ENCODE measurements at places on chromosomes 7 and 10.

- no peak for DNase-seq
These were observed 75.3 kb downstream of the POLL start for GRCh38 chr10:101512738-101513137.

GRCh38 chr7:38224392-38224791 is 46.3 kb downstream of the STARD3NL start:
- no peak for DNase-seq

- no peak for DNase-seq
These were observed 151.9 kb downstream of the NEURL1 start for GRCh38 chr10:103645141-103646054.

- no peak for DNase-seq
These were observed 116.9 kb upstream of the KLF14 start for GRCh38 chr7:130850956-130851355.

DNA sequence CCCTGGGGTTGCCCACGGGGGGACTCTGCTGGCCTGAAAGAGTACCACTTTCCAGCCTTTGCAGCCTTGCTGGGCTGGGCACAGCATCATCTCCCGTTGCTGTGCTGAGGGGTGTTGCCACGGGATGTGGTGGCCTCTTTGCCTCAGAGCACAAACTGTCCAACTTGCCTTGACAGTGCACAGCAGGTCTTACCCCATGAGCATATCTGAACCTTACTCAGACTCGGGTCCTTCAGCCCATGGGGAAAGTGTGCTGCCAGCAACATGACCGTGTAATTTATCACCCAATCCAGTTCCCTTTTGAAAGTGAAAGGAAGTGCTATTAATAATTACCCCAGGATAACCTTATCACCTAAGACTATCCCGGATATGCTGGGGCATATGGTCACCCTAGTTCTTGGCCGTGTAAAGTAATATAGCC is 46.8 kb downstream of the TBXAS1 start:
- no peak for DNase-seq

GRCh38 chr10:130002606-130003005 is 38.5 kb upstream of the EBF3 start:
- no peak for DNase-seq

GRCh38 chr7:157609932-157610640 is 273.3 kb downstream of the DNAJB6 start:
- no peak for DNase-seq

GRCh38 chr10:12535656-12536055 is 186.3 kb downstream of the CAMK1D start:
- DNase-seq: no peak

- no peak for DNase-seq
These were observed 1.5 kb downstream of the KLHL7 start for GRCh38 chr7:23106823-23107663.

DNA sequence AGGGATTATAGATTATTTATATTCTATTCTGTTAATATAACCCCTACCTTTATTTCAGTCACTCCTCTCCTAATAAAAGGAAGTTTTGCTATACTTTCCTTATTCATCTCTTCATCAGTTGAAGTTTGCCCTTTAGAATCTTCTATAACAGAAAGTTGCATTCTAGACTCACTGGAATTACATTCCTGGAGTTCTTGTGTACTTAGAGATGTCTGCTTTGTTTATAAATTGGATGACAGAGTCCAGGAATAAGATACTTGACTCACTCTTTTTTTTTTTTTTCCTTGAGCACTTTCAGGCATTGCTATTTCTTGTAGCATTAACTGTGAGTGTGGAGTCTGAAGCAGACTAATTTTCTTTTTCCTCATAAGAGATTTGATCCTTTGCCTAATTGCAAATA is 640.8 kb downstream of the XPNPEP1 start:
- DNase-seq: no peak

DNA sequence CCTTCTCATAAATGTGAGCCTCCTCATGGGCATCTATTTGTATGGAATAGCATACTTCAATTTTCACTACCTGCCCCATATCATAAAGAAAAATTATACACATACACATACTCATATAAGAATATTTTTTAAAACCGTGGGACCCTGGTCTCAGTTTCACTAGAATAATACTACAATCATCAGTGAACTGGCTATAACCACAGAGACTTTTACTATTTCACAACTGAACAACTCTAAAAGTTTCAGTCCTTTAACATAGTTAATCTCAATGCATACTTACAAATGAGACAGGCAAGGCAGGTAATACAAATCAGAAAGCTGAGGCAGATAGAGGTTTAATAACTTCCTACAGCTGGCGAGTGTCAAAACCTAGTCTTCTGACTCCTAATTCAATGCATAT is 83.1 kb downstream of the LRRN3 start:
- no peak for DNase-seq

GRCh38 chr10:47183704-47184041 is 116.3 kb upstream of the GDF10 start:
- DNase-seq: no peak

DNA sequence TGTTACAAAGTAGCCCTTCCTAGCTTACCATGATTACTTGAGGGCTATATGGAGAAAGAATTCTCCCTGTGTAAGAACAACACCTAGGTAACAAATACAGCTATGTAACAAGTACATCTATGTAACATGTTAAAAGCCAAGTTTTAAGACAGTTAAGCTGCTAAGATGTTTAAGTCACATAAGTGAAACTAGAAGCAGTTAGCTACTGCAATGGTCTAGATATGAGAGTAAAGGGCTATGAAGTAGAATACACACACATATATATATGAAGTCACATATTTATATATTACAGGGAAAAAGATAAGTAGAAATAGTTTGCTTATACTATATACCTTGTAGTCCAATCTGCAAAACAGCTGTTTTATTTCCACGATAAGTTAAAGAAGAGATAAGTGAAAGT is 14.4 kb downstream of the POT1 start:
- no peak for DNase-seq

DNA sequence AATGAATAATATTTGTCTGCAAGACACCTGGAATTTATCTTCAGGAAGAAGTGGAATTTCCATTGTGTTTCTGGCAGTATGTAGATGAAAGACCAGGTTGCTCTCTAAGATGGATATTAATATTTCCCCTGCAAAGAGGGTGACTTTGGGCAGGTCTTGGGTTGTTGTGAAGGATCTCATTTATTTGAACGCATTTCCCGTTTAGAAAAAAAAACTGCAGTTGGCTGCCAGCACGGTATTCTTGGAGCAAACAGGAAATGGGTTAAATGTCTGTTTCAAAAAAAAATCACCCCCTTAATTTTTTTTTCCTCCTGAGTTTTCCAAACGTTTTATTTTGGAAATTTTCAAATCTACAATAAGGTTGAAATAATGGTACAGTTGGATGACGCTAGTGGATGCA is 11.5 kb downstream of the EIF4H start:
- DNase-seq: no peak

DNA sequence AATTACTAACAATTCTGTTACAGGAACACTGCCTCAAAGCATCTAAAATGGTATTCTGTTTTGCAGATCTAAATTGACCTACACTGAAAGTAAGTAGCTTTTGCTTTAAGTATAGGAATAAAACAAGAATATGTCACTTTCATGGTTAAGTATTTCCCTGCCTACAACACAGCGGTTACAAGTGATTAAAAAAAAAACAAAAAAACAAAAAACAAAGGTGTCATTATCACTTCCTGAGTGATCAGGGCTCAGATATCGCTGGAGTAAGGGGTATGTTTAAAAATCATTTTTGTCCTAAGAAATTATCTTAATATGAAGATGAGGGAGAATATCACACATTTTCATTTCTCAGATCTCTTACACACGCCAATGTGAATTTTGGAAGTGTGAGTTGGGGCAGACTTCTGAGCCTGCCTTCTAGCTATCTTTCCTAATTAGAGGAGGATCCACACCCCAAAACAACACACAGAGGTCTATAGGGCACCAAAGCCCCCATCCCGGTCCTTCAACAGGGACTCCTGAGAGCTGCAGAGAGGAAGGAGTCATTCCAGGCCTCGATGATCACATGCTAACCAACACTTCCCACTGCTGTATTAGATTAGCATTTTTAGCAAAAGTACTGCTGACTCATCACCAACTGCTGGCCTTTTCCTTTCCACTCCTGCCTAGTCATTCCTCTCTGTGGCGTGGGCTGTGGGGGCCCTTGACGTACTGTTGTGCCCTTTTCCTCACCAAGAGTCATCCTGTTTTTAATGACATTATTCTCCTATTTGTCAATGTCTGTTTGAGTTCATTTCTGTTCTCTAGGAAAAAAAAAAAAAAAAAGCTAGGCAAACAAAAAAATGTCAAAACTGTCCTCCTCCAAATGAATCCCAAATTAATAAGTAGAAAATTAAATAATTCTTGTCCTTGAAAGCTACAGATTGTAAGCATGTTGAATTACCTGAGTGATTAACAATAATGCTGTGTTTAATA is 31.2 kb downstream of the PRTFDC1 start:
- DNase-seq: peak; percentile 89

DNA sequence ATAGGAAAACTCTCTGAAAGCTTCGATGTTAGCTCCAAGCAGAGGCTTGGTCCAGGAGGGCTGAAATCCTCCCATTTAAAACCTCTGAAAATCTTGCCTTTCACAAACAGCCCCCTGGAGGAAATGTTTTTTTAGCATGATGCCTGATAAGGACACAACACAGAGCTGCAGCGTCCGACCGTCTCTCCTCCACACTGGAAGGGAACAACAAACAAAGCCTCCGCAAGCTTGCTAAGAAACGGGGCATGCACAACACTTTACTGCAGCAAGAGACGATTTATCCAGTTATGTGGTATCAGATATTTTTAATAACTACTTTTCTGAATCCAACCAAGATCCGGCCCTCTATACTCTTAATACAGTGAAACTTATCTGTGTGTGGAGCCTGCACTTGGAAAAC is 182.3 kb downstream of the PTPRN2 start:
- no peak for DNase-seq

- DNase-seq: peak; percentile 41
These were observed 3.9 kb upstream of the MACC1 start for GRCh38 chr7:20220921-20221547.

GRCh38 chr7:48964074-48964473 is 39.7 kb downstream of the CDC14C start:
- no peak for DNase-seq

GRCh38 chr7:95737828-95738505 is 34.4 kb upstream of the DYNC1I1 start:
- no peak for DNase-seq

DNA sequence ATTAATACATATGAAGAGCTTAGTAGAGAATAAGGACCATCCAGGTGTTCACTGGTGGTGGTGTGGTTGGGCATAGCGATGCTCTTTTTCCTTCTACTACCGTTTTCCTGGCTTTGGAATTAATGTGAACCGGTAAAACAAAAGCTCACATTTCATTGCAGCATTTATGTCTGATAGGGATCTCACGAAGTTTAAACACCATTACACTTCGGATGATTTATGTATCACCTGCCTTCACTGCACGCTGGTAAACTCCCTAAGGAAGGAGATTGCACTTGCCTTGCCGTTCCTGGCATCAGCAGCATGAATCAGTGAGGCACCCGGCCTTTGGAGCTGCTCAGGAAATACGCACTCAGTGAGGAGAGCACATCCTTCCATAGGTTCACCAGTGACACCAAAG is 47.5 kb downstream of the WIPF3 start:
- DNase-seq: no peak

DNA sequence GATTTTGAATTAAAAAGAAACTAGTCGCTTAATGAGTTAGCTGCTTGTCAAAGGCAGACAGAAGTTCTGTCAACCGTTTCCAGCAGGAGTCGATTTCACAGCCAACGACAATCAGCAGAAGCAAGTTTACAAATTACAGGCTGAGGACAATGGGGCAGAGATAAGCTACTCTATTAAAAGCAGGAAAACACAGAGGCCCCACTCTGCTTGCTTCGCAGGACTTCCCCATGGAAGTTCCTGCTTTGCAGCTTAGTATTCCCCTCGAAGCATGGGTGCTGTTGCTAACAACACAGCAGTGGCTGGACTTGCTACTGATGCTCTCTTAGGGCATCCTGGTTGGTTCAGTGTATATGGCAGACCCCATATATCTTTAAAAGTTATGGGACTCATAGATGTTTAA is 50.8 kb upstream of the KLF6 start:
- DNase-seq: no peak

DNA sequence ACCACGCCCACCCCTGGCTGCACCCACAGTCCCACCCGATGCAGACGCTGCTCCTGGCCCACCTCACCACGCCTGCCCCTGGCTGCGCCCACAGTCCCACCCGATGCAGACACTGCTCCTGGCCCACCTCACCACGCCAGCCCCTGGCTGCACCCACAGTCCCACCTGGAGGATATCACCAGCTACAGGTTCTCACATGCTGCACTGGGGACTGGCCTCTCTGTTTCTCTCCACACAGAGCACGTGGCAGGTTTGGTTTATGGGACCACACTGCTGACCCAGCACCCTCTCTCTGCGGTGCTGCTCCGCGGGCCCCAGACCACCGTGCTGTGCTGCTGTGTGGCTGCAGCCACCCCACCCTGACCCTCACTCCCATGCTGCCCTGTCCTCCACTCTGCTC is 120.9 kb downstream of the VIPR2 start:
- no peak for DNase-seq

GRCh38 chr10:76052682-76053503 is 621.5 kb downstream of the LRMDA start:
- no peak for DNase-seq

- DNase-seq: no peak
These were observed 70.5 kb downstream of the DENND2A start for GRCh38 chr7:140570120-140570519.

DNA sequence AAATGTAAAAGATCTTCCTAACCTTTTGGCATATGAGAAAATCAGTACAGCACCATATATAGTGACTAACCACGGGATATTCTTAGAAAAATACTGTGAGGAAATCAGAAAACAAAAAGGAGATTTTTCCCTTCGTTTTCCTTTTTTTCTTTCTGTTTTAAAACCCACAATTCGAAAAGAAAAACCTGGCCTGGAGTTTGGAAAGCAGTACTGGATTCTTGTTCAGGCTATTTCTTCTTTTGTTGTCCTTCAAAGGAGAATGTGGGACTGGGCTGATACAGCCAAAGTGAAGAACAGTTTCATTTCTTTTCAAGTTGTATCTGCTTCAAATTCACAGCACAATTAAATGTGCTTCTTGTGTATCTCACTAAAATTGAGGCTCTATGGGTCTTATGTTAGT is 156.8 kb upstream of the PHYHIPL start:
- DNase-seq: no peak

DNA sequence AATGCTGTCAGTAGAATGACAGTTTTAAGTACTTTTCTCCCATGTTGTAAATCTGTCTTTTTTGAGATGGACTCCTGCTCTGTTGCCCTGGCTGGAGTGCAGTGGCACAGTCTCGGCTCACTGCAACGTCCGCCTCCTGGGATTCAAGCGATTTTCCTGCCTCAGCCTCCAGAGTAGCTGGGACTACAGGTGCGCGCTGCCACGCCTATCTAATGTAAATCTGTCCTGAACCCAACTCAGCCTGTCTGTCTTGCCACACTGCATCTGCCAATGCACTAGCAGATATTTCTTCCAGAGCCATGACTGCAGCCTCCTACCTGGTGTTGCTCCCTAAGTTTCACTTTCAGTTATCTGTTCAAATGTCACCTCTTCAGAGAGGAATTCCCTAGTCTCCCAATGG is 264.1 kb downstream of the PHF14 start:
- no peak for DNase-seq

GRCh38 chr7:113092762-113093161 is 6.1 kb upstream of the GPR85 start:
- no peak for DNase-seq

Data from activated CD4-positive, alpha-beta T cell treated with anti-CD3 and anti-CD28 coated beads, Interleukin-2, Interleukin-6, amounts not matched to agents 100 ng/mL and 50 ng/mL, durations not matched to agents 16 hours and 8 hours (primary cell).